Activated T-cell treated with anti-CD3 and anti-CD28 coated beads, Interleukin-2, amount 50 U/mL, for 4 hours (primary cell): ENCODE measurements at places on chromosomes 16 and 17.

DNA sequence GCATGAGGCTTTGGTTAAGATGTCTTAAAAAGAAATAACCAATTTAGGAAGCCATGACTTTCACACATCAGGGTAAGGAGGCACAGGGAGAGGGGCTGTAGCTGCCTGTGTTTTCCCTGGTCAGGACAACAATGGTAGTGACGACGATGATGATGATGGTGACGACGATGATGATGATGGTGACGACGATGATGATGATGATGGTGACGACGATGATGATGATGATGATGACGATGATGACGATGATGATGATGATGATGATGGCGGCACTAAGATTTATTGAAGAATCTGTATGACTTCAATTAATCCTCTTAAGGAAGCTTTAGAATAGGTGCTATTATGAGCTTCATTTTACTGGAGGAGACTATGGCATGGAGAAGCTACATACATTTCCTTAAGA is 284.1 kb upstream of the TNRC6C start:
- DNase-seq: no peak

DNA sequence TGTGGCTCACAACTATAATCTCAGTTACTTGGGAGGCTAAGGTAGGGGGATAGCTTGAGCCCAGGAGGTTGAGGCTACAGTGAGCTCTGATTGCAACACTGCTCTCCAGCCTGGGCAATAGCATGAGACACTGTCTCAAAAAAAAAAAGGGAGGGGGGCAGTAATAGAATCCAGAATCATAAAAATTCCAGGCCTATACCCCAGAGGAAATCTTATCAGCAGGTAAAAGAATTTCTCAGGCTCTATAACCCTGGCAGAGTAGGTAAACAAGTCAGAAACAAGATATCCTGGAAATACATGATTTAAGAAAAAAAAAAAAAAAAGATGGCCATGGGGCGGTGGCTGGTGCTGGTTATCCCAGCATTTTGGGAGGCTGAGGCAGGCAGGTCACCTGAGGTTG is 12.9 kb downstream of the SPAG9 start:
- DNase-seq: no peak

GRCh38 chr17:64065161-64065560 is 44.7 kb upstream of the ICAM2 start:
- no peak for DNase-seq

- no peak for DNase-seq
These were observed 49.0 kb downstream of the MPRIP start for GRCh38 chr17:17091276-17091675.

DNA sequence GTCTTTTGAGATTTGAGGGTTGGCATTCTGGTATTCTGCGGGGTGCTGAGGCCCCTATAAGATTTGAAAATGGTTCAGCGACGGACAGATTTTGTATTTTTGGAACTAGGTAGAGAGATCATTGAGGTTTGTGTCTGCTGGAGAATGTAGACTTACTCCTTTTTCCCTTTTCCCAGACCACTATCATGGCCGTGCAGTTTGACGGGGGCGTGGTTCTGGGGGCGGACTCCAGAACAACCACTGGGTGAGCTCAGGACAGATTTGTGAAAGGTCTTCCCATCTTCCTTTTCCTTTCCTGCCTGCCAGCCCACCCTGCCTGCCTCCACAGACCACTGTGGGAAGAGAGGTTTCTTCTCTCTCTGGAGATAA is 572 bp downstream of the PSMB6 start:
- DNase-seq: no peak

GRCh38 chr17:68693466-68693865 is 92.3 kb upstream of the FAM20A start:
- DNase-seq: no peak
